ENCODE measurements at places on chromosomes 2 and 18.

DNA sequence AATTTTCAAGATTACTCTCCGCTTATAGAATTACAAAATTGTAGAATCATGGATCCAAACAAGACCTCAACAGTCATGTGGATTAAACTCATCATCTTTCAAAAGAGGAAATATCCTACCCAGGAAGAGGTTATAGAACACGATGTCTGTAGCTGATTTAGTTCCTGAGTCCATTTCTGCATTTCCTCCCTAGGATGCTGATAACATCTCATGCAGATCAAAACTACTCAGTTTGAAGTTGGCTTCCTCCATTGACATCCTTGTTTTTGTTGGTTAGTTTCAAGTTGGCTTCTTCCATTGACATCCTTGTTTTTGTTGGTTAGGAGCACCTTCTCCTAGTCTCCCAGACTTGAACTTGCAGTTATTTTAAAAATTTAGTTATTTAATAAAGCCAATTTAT, 147.5 kb downstream of the PARD3B start:
- DNase-seq, result no peak

DNA sequence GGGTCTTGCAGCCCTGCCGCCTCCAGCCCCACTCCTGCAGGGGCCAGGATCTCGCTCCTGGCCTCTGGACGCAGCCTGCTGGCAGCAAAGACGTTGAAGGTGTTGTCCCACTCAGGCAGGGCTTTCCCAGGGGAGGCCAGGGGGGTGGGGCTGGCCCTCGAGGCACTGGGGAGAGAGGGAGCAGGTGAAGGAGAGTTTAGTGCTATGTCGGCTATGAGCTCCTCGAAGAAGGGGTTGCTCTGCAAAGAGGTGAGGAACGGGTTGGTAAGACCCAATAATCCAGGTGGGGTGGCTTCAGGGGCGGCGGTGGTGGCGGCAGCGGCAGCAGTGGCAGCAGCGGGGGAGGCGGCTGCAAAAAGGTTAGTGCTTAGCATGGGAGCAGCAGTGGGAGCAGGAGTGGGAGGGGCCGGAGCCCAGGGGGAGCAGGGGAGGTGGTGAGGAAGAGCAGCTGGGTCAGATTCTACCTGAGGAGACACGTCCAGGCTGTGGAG, 9.7 kb upstream of the SFXN5 start:
- DNase-seq, result peak; percentile 7

DNA sequence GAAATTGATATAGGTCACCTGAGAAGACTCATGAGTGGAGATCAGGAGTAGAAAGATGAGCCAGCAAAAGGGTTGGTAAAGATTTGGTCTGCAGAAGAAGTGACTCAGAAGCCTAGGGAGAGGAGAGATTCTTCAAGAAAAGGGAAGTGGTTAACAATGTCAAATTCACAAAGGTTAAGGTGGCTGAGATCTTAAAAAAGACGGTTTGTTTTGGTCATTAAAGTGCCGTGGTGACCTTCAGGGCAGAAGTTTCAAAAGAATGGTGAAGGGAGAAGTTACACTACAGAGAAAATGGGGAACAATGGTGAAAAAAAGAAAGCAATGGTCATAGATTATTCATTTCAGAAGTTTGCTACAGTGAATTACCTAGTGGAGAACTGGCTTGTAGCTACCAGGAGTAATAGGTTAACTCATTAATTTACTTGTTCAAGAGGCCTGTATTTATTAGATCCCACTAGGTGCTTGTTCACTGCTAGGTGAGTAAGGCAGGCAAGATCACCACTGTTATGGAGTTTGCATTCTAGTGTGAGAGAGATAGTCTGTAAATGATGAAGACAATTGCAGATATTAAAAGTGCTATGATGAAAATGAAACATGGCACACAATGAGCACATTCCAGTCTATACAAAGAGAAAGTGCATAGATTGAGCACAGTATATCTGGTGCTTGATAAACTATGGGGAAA, 43.0 kb downstream of the FBXO48 start:
- DNase-seq, result no peak

DNA sequence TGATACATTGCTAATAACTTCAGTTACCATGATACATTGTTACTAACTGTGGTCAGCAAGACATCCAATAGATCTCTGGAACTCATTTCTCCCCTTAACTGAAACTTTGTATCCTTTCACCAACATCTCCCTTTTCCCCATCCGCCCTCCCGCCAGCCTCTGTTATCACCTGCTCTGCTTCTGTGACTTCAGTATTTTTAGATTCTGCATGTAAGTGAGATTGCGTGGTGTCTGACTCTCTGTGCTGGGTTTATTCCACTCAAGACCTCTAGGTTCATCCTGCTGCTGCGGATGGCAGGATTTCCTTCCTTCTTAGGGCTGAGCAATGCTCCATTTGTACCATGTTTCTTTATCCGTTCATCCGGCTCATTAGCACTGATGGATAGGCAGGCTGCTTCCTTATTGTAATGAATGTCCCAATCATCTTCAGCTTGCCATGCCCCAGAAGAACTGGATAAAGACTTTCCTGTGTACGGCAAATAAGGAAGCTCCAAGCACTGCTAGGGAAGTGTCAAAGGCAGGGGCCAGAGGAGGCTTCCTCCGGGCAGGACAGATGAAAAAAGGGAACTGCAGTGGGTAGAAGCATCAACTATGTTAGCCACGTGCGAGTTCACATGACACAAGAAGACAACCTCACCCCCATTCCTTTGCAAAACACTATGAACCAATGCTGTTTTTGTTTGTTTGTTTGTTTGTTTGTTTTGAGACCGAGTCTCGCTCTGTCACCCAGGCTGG, 113.4 kb downstream of the EIPR1 start:
- no peak for DNase-seq

- DNase-seq, result peak; percentile 9
Observed at GRCh38 chr2:98901702-98902101, 34.3 kb downstream of the CRACDL start.

DNA sequence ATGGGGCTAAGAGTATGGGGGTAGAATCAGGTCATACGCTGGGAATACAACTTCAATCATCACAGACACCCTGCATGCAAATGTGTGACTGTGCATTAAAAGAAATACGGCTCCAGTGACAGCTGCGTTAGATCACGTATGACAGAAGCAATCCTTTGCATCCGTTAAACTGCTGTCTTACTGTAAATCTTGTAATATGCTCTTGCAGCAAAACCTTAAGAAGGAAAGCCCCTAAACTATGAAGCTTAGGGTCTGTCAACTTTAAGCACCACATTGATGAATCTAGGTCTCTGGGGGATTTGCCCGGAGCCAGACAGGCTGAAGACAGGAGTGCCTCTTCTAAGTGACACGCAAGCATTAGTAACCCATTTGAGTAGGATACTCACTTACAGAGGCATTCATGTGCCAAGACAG, 84.7 kb upstream of the EML6 start:
- DNase-seq, result no peak

Measured in NCI-H69 (cell line).